Suppressor macrophage treated with lipopolysaccharide for 1 hour (primary cell): ENCODE measurements at places on chromosomes 4 and X.

GRCh38 chrX:112211459-112211858, 128.9 kb upstream of the TRPC5 start:
- no peak for DNase-seq

DNA sequence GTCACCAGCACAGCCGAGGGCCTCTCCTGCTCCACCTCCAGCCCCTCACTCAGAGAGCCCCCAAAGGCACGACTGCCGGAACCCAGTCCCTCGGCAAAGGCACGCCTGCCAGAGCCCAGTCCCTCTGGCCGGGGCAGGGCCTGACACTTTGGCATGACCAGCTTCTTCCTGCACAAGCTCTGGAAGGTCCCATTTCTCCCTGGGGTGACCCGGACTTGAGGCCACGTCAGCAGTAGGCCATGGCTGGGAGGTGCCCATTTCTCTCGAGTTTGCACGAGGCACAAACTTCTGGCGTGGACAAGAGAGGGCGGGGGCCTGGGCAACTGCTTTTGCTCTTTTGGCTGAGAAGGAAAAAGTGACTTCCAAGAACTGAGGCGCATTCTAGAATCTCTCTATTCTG, 62.2 kb upstream of the GPR78 start:
- no peak for DNase-seq

- DNase-seq, result no peak
Measured at GRCh38 chr4:60724623-60725022, 475.5 kb upstream of the ADGRL3 start.

DNA sequence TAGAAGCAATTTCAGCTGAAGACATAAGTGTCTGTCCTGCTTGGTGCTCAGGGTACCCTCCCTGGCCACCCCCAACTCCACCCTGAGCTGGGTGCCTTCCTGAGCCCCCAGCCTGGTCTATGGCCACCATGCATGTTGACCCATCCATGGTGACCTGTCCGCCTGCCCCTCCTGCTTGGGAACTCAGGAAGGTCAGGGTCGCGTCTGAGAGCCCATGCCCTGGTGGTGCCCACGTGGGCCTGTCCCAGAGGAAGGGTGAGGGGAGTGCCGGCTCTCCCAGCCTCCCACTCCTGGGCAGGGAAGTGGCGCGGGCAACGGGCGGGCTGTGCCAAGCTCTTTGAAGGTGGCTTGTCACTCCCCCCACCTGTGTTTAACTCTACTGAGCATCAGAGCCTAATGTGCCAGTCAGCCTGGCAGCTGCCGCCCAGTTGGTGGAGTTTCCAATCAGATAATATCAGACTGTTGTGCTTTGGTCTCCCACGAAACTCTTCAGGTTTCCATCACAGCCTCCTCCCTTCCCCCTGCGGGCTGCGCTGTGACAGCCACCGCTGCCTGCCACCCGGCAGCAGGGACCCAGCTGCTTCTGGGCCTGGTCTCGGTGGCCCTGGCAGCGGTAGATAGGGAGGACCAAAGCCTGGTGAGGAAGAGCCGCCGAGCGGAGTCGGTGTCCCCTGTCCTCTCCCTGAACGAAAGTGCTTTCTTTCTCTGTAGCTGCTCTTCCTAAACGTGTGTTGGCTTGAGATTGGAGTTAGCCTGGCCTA, 4.8 kb downstream of the SH3BP2 start:
- no peak for DNase-seq

DNA sequence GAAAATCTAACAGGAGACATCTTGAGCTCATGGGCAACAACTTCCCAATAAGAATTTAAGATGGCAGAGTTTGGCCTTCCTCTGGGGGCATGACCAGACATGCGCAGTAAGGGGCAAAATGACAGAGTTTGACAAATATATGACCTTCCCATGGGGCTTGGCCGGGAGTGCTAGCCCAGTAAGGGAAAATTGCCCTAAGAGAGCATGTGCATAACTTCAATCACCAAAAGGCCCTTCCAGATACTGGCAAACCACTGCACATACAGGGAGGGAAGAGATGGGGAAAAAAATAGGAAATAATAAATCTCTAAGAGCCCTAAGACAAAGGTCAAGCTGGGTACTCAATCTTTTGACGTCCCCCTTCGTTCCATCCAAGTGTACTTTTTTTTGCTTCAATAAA, 13.4 kb downstream of the TIFA start:
- DNase-seq, result no peak

- DNase-seq, result no peak
Measured at GRCh38 chr4:78020677-78021076, 36.4 kb upstream of the FRAS1 start.

DNA sequence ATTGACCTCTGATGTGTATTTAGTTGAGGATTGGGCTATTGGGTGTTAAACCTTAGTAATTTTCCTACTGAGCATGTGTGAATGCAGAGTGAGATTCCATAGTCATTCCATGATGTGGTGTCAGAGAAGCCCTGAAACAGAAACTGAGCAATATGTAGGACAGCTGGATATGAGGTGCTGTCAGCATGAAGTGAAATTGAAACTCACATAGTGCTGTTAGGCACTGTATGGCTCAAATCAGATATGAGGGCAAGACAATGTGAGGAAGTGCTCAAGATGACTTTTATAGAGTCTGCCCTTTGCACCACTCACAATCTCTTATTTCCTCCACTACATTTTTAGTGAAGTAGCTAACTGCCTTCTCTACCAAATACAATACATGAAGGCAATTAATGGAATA, 188.3 kb downstream of the SH3BGRL start:
- peak; percentile 25 for DNase-seq

GRCh38 chr4:79514621-79515329, 106.7 kb upstream of the GK2 start:
- DNase-seq, result no peak

DNA sequence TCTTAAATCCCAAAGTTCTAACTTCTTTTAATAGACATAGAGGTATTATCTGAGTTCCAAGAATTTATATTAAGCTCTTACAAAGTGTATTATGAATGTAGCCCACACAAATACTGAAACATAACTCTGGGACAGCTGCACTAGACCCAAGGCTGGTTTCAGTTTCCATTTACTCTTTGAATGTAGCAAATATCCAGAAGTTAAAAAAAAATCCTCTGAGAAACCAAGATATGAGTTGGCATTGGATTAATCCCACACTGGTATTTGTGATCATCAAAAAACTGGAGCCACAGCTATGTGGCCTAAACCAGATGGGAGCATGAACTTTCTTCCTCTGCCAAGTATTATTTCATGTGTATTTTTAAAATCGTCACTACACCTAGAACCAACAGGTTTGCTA, 23.6 kb upstream of the SMPX start:
- peak; percentile 27 for DNase-seq

GRCh38 chr4:145881989-145882388, 56.6 kb downstream of the ZNF827 start:
- DNase-seq, result no peak

DNA sequence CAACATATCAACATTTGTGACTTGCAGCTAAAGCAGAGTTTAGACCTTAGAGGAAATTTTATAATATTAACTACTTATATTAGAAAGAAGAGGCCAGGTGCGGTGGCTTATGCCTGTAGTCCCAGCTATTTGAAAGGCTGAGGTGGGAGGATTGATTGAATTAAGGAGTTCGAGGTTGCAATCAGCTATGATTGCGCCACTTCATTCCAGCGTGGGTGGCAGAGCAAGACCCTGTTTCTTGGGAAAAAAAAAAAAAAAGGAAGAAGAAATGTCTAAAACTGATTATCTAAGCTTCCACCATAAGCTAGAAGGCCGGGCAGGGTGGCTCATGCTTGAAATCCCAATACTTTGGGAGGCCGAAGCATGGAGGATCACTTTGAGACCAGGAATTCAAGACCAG, 42.0 kb upstream of the USP9X start:
- DNase-seq, result no peak

- no peak for DNase-seq
Measured at GRCh38 chr4:183758061-183758757, 99.1 kb downstream of the TRAPPC11 start.

DNA sequence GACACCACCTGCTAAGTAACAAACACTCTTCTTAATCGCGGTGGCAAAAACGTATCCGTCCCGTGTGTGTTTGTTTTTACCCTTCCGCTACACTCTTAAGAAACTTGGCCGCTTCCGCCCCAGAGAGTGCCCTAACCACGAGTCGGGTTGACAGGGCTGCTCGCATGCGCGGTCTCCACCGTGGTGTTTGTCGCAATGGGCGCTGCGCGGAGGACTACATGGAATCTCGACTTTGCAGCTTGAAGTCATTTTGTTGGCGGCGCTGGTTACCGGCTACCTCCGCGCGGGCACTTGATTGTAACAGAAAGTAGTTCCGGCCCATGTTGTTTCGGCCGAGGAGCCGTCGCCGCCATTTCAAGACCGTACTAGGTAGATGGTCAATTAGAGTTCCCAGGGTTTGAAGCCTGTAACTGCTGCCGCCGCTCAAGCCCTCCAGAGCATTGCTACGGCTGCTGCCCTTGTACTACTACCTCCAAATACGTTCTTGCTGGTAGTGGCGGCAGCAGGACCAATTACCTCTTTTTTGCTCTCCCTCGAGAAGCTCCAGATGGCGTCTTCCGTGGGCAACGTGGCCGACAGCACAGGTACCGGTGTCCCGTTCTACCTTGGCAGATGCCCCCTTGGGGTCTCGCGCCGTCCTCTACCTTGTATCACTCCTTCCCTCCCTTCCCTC, at the start of gene OGT:
Gene OGT, plus strand, starts transcription at position 352 of the 673 bp plus-strand sequence. Its CDS starts 196 bp downstream, at position 548.
- DNase-seq, result peak; percentile 95

DNA sequence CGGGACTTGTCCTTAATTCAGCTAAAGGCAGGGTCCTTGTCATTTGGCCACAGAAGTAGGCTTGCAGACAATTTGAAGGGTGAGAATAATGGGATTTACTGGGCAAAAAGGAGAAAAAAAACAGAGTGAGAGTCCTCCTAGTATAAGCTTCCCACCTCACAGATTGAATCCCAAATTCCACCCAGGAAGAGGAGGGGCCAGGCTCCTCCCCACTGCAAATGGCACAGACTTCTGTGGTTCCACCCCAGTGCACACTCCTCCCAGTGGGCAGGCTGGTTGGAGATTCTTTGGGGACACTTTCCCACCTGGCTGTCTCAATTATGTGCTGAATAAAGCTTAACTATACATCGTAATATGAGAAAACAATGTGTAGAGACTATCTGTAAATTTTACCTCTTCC, 31.6 kb downstream of the MEPE start:
- no peak for DNase-seq

DNA sequence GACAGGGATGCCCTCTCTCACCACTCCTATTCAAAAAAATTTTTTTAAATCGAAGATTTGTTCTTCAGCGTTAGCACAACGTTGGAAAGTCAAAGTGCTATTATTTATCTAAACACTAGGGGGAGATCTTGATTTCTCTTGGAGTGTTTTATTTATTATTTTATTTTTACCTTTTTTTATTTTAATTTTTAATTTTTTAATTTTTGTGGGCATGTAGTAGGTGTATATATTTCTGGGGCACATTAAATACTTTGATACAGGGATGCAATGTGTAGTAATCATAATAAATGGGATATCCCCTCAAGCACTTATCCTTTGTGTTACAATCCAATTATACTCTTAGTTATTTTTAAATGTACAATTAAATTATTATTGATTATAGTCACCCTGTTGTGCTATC, 37.4 kb upstream of the SLC10A4 start:
- DNase-seq, result peak; percentile 26

- no peak for DNase-seq
Measured at GRCh38 chr4:154781126-154781982, at the start of gene RBM46. TSS of gene RBM46 (plus strand) at chr4:154781272. CDS start at chr4:154796753, 15,481 bp downstream.

- no peak for DNase-seq
Measured at GRCh38 chr4:155114790-155115189, 93.6 kb upstream of the NPY2R start.

GRCh38 chrX:74446876-74447275, 25.6 kb downstream of the SLC16A2 start:
- no peak for DNase-seq

DNA sequence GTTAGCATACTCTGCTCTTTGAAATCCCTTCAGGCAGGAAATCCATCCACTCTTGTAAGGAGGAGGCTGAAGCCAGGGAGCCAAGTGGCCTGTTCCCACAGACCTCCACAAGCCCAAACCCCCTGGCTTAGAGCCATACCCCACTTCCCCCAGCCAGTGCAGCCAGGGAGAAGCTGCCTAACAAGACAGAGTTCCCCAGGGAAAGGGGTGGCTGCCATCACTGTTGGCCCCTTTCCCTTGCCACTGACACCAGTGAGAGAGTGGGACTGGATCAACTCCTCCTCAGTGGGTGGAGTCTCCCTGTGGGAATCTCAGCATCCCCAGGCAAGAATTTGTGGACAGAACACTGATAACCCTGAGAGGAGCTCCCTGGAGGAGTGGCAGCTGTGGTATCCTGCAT, 389.4 kb downstream of the PABPC4L start:
- no peak for DNase-seq

- no peak for DNase-seq
Measured at GRCh38 chr4:184359888-184360287, 114.5 kb downstream of the IRF2 start.

DNA sequence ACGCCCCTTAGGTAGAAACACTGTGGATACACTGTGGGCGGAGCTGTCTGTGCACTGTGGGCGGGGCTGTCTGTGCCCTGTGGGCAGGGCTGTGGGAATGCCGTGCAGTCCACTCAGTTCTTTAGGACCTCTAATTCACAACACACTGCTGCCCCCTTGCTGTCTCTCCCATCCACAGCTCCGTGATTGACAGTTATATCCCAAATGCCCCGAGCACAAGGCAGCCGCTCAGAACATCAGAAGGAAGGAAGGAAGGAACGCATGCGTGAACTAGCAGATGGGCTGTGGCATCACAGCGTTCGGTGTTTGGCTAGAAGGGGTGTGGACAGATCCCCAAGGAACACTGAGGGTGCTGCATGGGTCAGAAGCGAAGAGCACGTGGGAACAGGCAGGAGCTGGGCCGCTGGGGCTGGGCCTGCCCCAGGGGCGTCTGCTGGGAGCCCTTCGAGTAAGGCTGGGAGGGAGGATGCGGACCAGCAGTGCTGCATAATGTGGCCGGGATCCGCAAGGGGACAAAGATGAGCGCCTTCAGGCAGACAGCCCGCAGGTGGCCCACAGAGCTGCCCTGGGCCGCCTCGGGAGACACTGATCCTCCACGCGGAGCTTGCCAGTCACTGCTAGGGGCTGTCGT, 29.8 kb downstream of the ACOX3 start:
- peak; percentile 70 for DNase-seq

DNA sequence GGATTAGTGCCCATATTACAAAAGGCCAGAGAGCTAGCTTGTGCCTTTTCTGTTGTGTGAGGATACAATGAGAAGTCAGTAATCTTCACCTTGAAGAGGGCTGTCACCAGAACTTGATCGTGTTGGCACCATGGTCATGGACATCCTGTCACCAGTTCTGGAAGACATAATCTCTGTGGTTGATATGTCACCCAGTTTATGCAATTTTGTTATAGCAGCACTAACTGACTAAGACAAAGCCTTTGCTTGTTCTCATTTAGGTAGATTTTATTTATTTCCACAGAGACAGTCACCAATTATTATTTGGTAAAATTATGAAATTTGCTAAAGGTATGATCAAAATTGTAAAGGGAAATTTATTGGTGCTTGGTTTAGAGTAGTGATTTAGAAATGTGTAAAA, 308.8 kb upstream of the CPXCR1 start:
- DNase-seq, result no peak
